ENCODE measurements at places on chromosomes 6 and 20. TPM values are rescaled to one million over a fixed set of nuclear protein-coding genes. Genes with fewer than 3 reads are reported as not detected.

DNA sequence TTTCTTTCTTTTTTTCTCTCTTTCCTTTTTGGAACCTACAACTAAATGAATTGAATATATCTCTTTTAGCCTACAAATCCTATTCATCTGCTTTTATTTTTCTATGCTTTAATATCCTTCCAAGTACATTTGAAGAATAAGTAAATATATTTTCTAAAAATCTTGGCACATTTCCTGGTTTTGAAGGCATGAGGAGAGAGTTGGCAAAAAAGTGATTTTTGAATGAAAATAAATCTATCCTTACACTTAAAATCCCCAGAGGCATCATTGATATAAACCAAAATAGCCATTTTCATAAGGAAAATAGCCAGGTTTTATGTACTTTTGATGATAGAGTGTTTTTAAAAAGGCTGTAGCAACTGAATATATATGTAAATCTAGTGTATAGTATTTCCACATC, 69.0 kb downstream of the SAMD5 start:
- no peak for ATAC-seq

GRCh38 chr6:98833057-98833306, 1.4 kb upstream of the POU3F2 start:
- peak; percentile 30 for ATAC-seq

- no peak for ATAC-seq
Observed at GRCh38 chr20:54176610-54177009, 2.8 kb upstream of the CYP24A1 start.

Gene BNIP5
- total RNA-seq: not detected

GRCh38 chr6:112311950-112312547, 35.1 kb upstream of the RFPL4B start:
- ATAC-seq: no peak

DNA sequence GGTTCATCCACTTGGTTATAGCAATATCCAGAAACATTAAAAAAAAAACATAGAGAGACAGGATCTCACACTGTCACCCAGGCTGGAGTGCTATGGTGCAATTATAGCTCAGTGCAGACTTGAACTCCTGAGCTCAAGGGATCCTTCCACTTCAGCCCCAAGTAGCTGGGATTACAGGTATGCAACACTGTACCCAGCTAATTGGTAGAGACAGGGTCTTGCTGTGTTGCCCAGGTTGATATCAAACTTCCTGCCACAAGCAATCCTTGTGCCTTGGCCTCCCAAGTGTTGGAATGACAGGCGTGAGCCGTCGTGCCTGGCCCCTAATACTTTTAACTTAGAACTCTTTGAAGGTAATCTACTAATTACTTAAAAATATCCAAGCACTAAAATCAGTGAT, 818 bp upstream of the SLC17A1 start:
- no peak for ATAC-seq

GRCh38 chr6:7894262-7895124, 16.1 kb downstream of the TXNDC5 start:
- no peak for ATAC-seq

GRCh38 chr6:134117409-134117808, 65.0 kb upstream of the SLC2A12 start:
- ATAC-seq: no peak

DNA sequence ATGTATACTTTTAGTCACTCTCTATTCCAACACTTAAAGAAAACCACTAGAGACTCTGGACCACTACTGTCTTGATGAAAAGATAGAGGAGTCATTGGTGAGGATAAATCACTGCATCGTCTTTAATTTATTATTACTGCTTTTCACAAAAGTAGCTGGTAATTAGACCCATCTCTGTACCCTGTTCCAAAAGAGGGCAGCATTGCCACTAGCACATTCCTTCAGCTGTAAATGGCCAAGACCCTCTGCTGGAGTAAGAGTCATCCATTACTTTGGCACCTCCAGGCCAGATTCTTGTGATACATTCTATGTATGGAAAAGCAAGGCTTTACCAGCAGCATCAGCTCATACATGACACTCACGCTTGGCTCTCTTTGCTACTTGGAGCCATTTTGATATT, 49.5 kb upstream of the PREP start:
- ATAC-seq: no peak

Gene TENT5A
- total RNA-seq: 0.79 TPM

DNA sequence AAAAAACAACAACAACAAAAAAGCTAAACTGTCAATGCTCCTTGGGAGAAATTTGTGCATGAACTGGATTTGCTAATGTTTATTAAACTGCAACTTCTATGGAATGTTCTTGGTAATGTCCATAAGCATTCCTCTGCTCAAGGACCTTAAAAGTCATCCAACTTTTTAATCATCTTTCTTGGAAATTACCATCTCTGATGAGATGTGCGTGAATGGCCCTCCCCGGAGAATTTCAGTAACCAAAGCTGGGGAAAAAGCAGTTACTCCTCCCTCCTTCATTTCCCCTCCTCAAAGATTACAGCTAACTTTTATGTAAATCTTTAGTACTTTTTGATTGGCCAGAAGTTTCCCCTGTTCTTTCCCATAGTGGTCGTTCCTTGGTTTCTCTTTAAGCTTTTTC, 5.2 kb downstream of the TBCC start:
- no peak for ATAC-seq

- ATAC-seq: no peak
Observed at GRCh38 chr6:159229651-159230051, 60.5 kb downstream of the FNDC1 start.

Gene OLIG3
- total RNA-seq: 3.5 TPM

DNA sequence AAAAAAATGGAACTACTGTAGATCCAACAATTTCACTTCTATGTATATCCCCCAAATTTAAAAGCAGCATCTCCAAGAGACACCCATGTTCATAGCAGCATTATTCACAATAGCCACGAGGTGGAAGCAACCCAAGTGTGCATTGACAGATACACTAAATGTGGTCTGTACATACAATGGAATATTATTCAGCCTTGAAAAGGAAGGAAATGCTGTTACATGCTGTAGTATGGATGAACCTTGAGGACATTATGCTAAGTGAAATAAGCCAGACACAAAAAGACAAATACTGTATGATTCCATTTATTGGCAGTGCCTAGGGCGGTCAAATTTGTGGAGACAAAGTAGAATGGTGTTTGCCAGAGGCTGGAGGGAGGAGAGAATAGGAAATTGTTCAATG, 34.2 kb downstream of the CAP2 start:
- ATAC-seq: no peak
